ENCODE measurements at places on chromosomes 1 and 21. TPM values are rescaled to one million over a fixed set of nuclear protein-coding genes. Genes with fewer than 3 reads are reported as not detected.

- H3K36me3 ChIP-seq, result no peaks in the 10 kb centered on the region
- no peak overlapping the region for H3K4me3 ChIP-seq
- peaks cover 9% of the 10 kb centered on the region for H3K4me1 ChIP-seq
- H3K27ac ChIP-seq, result no peak overlapping the region
- no peak for DNase-seq
These were observed 77.5 kb downstream of the PHTF1 start for GRCh38 chr1:113681596-113682337.

- H3K4me3 ChIP-seq, result no peak overlapping the region
- no peaks in the 10 kb centered on the region for H3K36me3 ChIP-seq
- H3K27me3 ChIP-seq, result no peaks in the 10 kb centered on the region
- no peak overlapping the region for H3K27ac ChIP-seq
- no peak for DNase-seq
These were observed 134.4 kb downstream of the SDCCAG8 start for GRCh38 chr1:243390162-243390791.

GRCh38 chr1:29812408-29813135, 576.2 kb downstream of the PTPRU start:
- no peak overlapping the region for H3K27ac ChIP-seq
- no peaks in the 10 kb centered on the region for H3K27me3 ChIP-seq
- H3K4me1 ChIP-seq, result no peaks in the 10 kb centered on the region
- no peak for DNase-seq

DNA sequence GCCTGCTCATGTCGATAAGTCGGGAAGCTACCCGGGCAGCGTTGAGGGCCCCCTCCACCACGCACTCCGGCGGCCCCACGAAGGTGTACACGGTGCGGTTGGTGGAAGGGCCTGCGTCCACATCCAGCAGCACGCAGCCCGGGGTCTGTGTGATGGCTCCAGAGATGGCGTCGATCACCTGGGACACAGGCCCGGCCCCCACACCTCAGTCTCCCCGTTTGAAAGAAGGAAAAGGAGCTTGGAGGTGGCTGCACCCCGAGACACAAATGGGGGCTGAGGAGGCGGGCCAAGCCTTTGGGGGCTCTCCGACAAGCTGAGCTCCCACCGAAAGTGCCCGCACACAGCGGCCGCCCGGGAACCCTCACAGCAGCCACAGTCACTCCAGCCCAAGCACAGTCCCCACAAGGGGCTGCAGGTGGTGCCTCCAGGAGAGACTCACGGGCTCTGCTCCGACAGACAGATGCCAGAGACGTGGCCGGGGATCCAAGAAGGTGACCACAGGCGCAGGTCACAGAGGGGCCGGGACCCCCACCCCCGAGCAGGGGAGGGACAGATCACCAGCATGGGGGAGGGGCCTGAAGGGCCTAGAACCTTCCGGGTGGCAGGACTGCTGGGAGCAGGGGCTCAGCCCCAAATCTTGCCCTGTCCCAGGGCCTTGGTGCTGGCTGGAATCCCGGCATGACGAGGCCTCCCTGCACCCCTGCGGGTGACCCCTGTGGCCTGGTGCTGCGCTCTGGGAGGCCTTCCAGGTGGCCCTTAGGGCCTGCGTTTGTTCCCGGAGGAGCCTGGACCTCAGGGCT, 1.0 kb downstream of the FTCD start:
- no peaks in the 10 kb centered on the region for H3K27me3 ChIP-seq
- H3K27ac ChIP-seq, result peak overlapping the region; percentile 88
- no peaks in the 10 kb centered on the region for H3K36me3 ChIP-seq

DNA sequence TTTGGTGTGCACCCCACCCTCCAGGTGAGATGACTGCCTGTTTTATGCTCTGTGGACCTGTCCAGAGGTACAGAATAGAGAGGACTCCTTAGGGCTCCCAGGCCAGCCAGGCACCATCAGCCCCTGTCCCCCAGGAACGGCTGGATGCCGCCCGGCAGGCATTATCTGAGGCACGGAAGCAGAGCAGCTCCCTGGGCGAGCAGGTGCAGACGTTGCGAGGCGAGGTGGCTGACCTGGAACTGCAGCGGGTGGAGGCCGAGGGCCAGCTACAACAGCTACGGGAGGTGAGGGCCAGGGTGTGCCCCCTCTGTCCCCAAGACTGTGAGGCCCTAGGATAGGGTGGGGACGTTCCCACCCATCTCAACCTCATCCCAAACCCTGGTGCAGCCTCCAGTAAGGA, 10.8 kb downstream of the MFAP2 start:
- DNase-seq, result no peak
- no peak overlapping the region for H3K4me3 ChIP-seq
- peaks cover 17% of the 10 kb centered on the region for H3K4me1 ChIP-seq
- H3K27me3 ChIP-seq, result no peaks in the 10 kb centered on the region
- H3K27ac ChIP-seq, result no peak overlapping the region

The GUCA2A gene
- not detected for total RNA-seq

The PDE9A gene
- 5.7 TPM for total RNA-seq

GRCh38 chr21:14838400-14838799, 226.4 kb downstream of the NRIP1 start:
- H3K27ac ChIP-seq, result no peak overlapping the region
- H3K27me3 ChIP-seq, result no peaks in the 10 kb centered on the region
- H3K36me3 ChIP-seq, result no peaks in the 10 kb centered on the region
- H3K4me3 ChIP-seq, result no peak overlapping the region
- no peaks in the 10 kb centered on the region for H3K4me1 ChIP-seq

DNA sequence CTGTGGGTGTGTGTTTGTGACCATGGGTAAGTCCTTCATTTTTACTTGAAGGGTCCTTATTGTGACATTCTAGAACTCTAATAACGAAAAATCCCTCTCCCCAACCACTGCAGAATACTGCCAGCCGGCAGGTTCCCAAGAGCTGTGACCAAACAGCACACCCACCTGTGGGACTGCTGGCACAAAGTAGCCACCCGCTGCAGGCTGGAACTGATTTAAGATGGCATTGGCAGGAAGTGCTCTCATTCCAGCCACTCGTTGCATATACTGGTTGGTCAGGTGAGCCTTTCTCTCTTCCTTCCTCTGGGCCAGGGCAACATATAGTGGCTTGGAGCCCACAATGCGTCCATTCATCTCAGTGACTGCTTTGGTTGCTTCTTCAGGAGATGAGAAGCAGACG, 11.6 kb downstream of the PABPC4 start:
- no peaks in the 10 kb centered on the region for H3K27me3 ChIP-seq
- no peak overlapping the region for H3K27ac ChIP-seq
- peaks cover 2% of the 10 kb centered on the region for H3K36me3 ChIP-seq
- DNase-seq, result no peak

- no peak overlapping the region for H3K27ac ChIP-seq
- DNase-seq, result no peak
- no peaks in the 10 kb centered on the region for H3K36me3 ChIP-seq
These were observed 2.7 kb downstream of the ZBED6 start for GRCh38 chr1:203797948-203798655.

- H3K4me3 ChIP-seq, result no peak overlapping the region
- no peak overlapping the region for H3K27ac ChIP-seq
- no peaks in the 10 kb centered on the region for H3K36me3 ChIP-seq
- no peaks in the 10 kb centered on the region for H3K4me1 ChIP-seq
- DNase-seq, result no peak
These were observed 49.5 kb downstream of the SCMH1 start for GRCh38 chr1:41192456-41193178.

GRCh38 chr21:26715878-26716506, 129.2 kb downstream of the ADAMTS1 start:
- no peaks in the 10 kb centered on the region for H3K4me1 ChIP-seq
- H3K27me3 ChIP-seq, result no peaks in the 10 kb centered on the region
- no peak overlapping the region for H3K27ac ChIP-seq
- no peak overlapping the region for H3K4me3 ChIP-seq
- DNase-seq, result peak; percentile 76

- no peak for DNase-seq
- no peak overlapping the region for H3K4me3 ChIP-seq
- no peaks in the 10 kb centered on the region for H3K36me3 ChIP-seq
- H3K4me1 ChIP-seq, result no peaks in the 10 kb centered on the region
- H3K27me3 ChIP-seq, result no peaks in the 10 kb centered on the region
These were observed 59.6 kb downstream of the RPS6KC1 start for GRCh38 chr1:213110349-213111300.

GRCh38 chr1:91876040-91876470, 9.9 kb downstream of the TGFBR3 start:
- H3K4me1 ChIP-seq, result peaks cover 7% of the 10 kb centered on the region
- no peaks in the 10 kb centered on the region for H3K27me3 ChIP-seq
- no peak for DNase-seq
- H3K27ac ChIP-seq, result no peak overlapping the region

DNA sequence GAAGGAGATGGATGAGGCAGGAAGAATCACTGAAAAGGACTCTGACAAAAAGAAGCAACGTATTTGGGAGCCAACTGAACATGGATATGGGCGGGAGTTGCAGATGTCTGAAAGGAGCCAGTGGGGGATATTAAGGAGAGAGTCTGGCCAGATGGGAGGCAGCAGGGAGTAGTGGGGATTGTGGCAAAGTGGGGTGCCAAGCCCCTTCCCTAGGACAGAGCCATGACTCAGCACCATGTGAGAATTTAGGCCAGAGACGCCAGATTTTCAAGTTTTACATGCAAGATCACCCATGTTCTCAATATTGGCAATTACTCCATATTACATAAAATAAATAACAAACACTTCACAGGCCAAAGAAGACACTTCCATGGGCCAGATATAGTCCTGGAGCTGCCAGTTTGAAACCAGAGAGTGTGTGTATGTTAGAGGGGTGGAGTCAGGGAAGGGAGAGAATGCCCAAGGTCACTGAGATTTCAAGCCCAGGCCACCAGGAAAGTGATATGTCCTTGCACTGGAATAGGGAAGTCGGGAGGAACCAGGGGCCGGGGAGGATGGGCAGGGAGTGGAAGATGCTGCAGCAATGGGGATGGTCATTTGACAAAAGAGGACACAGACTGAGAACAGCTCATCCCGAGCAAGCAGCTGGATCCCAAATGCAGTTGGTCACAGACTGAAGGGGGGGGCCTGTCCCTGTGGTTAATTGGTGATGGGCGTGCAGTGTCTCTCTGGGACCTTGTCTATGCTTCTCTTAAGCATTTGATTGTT, 23.5 kb downstream of the TMEM51 start:
- peaks cover 5% of the 10 kb centered on the region for H3K4me1 ChIP-seq
- no peak overlapping the region for H3K27ac ChIP-seq
- no peak overlapping the region for H3K4me3 ChIP-seq
- DNase-seq, result no peak

- no peaks in the 10 kb centered on the region for H3K27me3 ChIP-seq
- no peak overlapping the region for H3K27ac ChIP-seq
- no peaks in the 10 kb centered on the region for H3K36me3 ChIP-seq
These were observed 31.4 kb upstream of the BCL9 start for GRCh38 chr1:147509786-147510395.

The LIPI gene
- 0.74 TPM for total RNA-seq

GRCh38 chr1:36966242-36966641, 68.1 kb downstream of the GRIK3 start:
- no peaks in the 10 kb centered on the region for H3K27me3 ChIP-seq
- peak; percentile 55 for DNase-seq
- H3K36me3 ChIP-seq, result no peaks in the 10 kb centered on the region
- H3K4me3 ChIP-seq, result no peak overlapping the region

DNA sequence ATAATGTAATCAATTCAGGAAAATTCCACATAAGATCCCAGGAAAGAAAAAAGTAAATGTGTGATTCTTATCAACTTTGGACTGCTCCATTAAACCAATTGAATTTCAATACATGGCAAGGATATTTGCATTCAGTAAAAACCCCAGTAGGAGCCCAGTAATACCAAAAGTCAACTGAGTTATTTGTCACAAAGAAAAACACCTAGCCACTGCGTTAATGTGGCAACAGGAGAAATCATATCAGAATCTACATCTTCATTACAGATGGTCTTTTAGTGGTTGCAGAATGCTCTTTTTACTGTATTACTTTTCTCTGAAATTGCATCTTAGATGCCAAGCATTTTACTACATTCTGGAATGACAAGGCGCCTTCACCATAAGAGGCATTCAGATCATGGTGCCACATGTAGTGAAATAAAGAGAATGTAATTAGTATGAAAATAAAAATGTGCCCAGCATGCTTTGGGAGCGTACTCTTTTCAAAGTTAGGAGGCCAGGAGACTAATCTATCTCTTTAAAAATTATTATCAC, 180.7 kb downstream of the PATJ start:
- H3K36me3 ChIP-seq, result no peaks in the 10 kb centered on the region
- no peaks in the 10 kb centered on the region for H3K27me3 ChIP-seq
- H3K27ac ChIP-seq, result no peak overlapping the region
- no peak for DNase-seq
- H3K4me1 ChIP-seq, result no peaks in the 10 kb centered on the region

DNA sequence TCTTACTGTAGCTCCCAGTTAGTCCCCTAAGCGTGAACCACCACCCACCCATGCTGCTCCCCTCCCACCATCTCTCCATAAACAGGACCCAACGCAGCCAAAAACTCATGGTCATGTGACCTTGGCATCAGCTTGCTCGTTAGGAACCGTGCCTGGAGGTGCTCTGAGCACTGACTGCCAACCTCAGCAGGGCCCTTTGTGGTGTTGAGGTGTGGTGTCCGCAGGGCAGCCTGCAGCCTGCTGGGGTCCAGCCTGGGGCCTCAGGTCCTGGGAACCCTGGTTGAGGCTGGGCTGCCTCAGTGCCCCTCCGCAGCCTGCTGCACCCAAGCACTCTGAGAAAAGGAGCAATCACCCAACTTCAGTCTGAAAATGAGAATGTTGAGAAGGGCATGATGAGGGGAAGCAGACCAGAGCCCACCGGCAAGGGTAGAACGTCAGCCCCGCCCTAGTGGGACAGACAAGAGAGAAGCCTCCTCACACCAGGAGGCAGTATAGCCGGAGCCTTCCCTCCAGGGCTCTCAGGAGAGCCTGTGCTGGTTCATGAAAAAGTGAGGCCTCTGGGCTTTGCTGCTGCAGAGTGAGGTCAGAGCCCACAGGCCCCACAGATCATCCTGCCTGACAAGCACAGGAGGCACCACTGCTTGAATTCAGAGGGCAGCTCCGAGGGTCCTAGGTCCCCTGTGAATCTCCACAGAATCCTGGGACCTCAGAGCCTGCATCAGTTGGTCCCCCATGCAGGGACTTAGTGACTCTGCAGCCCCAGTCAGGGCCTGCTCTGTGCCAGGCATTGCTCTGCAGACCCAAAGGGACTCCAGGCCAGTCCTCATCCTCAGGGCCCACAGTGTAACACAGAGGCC, 4.9 kb upstream of the COL6A2 start:
- peaks cover 3% of the 10 kb centered on the region for H3K4me1 ChIP-seq
- no peaks in the 10 kb centered on the region for H3K36me3 ChIP-seq
- H3K27ac ChIP-seq, result no peak overlapping the region
- no peak overlapping the region for H3K4me3 ChIP-seq

The ZNF669 gene
- 10.6 TPM for total RNA-seq

- H3K27ac ChIP-seq, result no peak overlapping the region
- no peaks in the 10 kb centered on the region for H3K36me3 ChIP-seq
- DNase-seq, result no peak
- H3K4me3 ChIP-seq, result no peak overlapping the region
- no peaks in the 10 kb centered on the region for H3K27me3 ChIP-seq
- no peaks in the 10 kb centered on the region for H3K4me1 ChIP-seq
These were observed 44.2 kb upstream of the MAB21L3 start for GRCh38 chr1:116066868-116067565.

DNA sequence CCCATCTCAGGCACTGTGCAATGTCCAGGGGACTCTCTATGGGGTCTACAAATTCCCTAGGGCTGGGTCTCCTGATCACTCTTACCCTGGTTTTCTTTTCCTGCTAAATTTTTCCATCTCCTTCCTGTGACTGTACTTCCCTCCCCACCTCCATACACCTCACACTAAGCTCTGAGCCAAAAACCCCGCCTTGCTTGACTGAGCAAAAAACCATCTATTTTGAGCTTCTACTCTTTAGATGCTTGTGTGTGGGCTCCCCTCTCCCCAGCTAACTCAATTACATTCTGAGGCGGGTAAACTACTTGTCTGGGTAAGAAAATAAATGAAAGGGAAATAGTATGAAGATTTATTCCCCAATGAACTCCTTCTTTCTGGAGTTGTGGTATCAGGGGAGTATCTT, 187.9 kb downstream of the PTPRU start:
- H3K27me3 ChIP-seq, result no peaks in the 10 kb centered on the region
- H3K36me3 ChIP-seq, result no peaks in the 10 kb centered on the region
- no peaks in the 10 kb centered on the region for H3K4me1 ChIP-seq
- H3K4me3 ChIP-seq, result no peak overlapping the region
- H3K27ac ChIP-seq, result no peak overlapping the region
- no peak for DNase-seq

All from testis (tissue), 5 donors.